ENCODE measurements at places on chromosomes 4 and X.

GRCh38 chrX:64975989-64976672, at the start of gene ZC4H2:
Gene ZC4H2, minus strand, starts transcription at chrX:64976450. Its CDS starts 73 bp downstream, at chrX:64976377.
- peak; percentile 42 for DNase-seq

GRCh38 chr4:117096886-117097285, 11.5 kb upstream of the TRAM1L1 start:
- DNase-seq = no peak

- no peak for DNase-seq
Observed at GRCh38 chr4:166657261-166657660, 577.0 kb downstream of the SPOCK3 start.

DNA sequence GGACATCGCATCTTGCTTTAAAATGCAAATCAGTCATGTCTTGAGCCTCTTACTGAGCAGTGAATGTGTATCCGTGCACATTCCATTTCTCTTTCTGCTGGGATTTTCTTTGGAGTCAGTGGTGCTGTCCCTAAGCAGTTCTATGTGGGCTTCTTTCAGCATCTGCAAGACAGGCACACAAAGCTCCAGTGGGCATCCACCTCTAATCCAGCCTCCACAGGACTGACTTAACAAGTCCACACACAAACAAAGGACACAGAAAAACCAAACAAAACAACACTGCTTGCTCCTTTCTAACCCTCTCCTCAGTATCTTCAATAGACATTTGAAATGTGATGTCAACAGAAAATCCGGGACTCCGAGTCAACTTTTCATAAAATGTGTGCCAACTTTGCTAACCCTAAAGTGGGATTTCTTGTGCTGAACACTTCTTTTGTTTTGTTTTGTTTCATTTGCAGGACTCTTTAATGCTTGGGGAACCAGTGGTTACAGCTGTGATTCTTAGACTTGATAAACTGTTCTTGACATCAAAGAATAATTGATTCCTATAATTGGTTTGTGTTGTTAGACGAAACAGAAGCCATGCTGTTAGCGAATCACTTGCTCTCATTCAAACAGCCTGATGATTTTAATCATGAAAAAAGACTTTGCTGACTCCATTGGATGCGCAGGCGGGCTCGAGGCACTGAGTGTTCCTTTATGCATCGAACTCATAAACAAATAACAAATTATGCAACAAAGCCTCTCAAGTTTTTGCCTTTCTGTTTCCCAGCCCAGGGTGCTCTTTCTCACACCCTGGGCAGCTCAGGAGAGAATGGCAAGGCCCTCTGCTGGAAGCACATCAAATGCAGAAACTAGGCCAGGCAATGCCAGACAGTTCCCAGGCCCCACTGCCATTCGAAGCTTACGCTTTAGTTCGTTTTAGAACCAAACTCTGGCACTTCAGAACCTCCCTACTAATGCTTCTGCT, 20.1 kb downstream of the ETNPPL start:
- DNase-seq = no peak

- no peak for DNase-seq
Observed at GRCh38 chrX:11580789-11581188, 84.9 kb downstream of the ARHGAP6 start.

DNA sequence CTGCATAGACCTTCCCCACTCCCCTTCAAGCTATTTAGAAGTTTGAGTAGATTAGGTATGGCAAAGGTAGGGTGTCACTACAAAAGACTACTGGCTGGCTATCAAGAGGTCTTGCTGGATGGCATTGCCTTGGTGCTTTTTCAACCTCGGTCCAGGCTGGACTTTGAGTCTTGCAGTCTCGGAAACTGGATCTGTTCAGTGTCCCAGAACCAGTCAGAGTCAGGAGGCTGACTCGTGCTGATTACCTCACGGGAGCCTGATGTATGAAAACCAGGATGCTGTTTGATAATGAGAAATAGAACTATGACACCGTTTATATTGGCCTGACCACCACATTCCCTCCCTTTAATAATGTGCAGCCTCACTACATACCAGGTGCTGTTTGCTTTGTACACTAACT, 2.7 kb upstream of the PHKA1 start:
- no peak for DNase-seq

GRCh38 chrX:148043271-148043855, 62.2 kb downstream of the FMR1NB start:
- no peak for DNase-seq
